ENCODE measurements at places on chromosomes 4 and X.

DNA sequence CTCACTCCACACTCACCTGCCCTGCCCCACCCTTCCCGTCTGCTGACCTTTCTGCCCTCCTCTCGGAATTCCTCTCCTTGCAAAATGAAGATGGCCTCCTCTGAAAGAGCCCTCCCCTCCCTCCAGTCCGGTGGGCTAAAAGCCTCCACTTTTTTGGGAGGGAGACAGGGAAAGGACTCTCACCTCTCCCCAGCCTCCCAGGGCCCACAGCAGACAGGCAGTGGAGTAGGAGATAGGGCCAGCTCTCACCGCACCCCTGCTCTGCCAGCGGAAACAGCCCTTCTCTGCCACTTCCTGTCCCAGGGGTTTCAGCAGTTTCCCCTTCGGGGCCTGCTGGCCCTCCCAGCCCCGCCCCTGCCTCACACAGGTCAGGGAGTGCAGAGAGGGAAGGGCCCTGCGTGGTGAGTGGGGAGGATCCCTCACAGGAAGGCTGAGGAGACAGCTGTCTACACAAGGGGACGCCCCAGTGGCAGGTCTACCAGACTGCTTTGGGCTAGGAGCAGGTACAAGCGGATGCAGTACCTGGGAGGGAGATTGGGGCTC lies 18.2 kb downstream of the ELF4 start:
- no peak for DNase-seq

DNA sequence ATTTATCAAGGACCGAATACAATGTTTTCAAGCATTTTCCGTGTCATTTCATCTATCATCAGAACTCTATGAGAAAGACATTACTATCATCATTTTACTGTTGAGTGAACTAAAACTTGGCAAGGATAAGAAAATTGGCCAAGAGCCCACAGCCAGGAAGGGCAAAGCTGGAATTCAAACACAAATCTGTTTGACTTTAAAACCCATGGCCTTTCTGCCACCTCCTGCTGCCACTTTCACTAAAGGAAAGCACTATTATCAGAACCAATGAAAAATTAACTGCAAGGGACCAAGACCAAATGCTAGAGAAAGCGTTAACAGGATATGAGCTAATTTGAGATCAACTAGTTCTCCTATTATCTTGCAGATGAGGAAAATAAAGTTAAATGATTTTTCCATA lies 2759.2 kb downstream of the ARAP2 start:
- no peak for DNase-seq

- peak; percentile 13 for DNase-seq
These were observed 768 bp upstream of the CDKL5 start for GRCh38 chrX:18424482-18425198.

DNA sequence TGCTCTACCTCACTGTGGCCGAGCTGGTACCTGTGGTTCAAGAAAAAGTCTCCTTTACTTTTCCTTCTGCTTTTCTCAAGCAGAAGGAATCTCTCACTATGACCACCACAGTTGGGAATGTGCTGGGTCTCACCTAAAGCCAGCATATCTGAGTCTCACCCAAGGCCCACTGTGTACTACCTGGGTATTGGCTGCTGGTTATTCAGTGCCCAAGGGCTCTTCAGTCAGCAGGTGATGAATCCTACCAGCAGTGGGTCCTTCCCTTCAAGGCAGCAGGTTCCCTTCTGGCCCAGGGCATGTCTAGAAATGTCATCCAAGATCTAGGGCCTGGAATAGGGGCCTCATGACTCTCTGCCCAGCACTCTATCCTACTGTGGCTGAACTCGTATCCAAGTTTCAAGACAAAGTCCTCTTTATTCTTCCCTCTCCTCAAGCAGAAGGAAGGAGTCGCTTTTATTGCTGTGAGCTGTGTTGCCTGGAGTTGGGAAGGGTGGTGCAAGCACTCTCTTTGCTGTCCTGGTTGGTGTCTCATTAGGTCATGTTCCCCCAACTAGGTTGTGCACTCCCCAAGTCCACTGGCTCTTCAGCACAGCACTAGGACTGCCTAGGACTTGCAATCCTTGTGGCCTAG lies 6.1 kb downstream of the CXCL10 start:
- no peak for DNase-seq

DNA sequence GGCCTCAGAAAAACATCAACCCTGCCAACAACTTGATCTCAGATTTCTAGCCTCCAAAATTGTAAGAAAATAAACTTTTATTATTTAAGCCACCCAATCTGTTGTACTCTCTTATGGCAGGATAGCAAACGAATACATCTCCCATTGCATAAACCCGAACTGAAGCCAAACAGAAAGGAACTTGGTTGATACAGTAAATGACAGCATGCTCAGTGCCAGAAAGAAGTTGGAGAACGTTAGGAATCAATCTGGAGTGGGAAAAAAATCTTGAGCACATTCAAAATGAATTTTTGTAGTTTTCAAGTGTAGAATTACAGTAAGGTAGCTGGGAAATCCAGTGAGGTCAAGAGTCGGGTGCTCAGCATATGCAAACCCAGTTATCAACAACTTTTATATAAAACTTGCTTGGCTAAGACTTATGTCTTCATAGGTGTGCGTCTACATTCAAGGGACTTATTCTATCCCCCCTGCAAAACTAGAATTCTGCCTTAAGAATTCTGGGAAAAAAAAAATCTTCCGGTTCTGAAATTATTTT lies 157.5 kb upstream of the ANKRD50 start:
- no peak for DNase-seq

Data from DMS 273 treated with DMSO at 0.1 percent for 48 hours (cell line).